ENCODE measurements at places on chromosomes 3 and 15. TPM values are rescaled to one million over a fixed set of nuclear protein-coding genes. Genes with fewer than 3 reads are reported as not detected.

The PCLAF gene
- total RNA-seq: 5.9 TPM

The FES gene
- total RNA-seq: 3.1 TPM

The TRMT10C gene
- 27.2 TPM for total RNA-seq

The VIPR1 gene
- 0.31 TPM for total RNA-seq

The SAMMSON gene
- not detected for total RNA-seq

The ARPC4 gene
- 117 TPM for total RNA-seq

The POLQ gene
- total RNA-seq: 3.8 TPM

The TLR9 gene
- 0.31 TPM for total RNA-seq

The NLGN1 gene
- 113 TPM for total RNA-seq

The ATP10A gene
- total RNA-seq: 2.5 TPM

The SLC22A13 gene
- total RNA-seq: 1.3 TPM

The GREM1 gene
- total RNA-seq: 2.8 TPM

The GRK7 gene
- total RNA-seq: 0.31 TPM

The ARNT2 gene
- 69.2 TPM for total RNA-seq
